ENCODE measurements at places on chromosomes 7 and 10.

- no peak for DNase-seq
Observed at GRCh38 chr10:69906425-69906824, 104.7 kb downstream of the COL13A1 start.

DNA sequence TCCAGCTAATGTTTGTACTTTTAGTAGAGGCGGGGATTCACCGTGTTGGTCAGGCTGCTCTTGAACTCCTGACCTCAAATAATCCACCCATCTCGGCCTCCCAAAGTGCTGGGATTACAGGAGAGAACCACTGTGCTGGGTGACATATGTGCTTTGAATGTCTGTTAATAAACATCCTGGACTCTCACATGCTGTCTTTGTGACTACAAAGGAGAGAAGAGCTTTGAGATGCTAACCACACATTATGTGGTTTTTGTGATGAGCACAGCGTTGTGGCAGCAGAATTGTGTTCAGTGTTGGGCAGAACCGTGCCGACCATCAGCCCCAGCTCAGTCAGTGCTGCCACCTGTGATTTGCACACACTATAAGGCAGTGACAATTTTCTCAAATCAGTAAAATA lies 500.1 kb upstream of the KLF6 start:
- DNase-seq, result no peak

GRCh38 chr7:7416031-7416858 lies 119.4 kb downstream of the COL28A1 start:
- DNase-seq, result no peak

- no peak for DNase-seq
Observed at GRCh38 chr10:130960531-130960930, 351.0 kb downstream of the TCERG1L start.

DNA sequence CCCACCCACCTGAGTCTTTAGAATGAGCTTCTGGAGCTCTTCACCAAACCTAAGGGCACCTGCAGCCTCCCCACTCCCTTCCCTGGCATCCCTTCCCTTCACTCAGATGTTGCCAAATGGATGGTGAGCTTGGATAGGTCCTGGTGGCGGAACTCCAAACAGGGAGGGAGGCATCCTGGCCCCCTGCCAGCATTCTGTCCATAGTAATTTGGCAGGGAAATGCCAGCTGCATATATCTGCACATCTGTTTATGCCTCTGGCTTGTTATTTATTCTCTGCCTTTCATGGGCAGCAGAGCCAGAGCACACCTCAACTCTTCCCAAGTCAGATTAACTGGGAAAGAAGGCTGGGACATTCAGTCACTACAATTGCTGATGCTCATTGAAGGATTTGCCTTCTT lies 18.1 kb downstream of the KAZALD1 start:
- no peak for DNase-seq

- no peak for DNase-seq
Observed at GRCh38 chr7:79288655-79289054, 164.8 kb downstream of the MAGI2 start.

GRCh38 chr10:61760943-61761824 lies 98.5 kb downstream of the CABCOCO1 start:
- DNase-seq, result no peak

DNA sequence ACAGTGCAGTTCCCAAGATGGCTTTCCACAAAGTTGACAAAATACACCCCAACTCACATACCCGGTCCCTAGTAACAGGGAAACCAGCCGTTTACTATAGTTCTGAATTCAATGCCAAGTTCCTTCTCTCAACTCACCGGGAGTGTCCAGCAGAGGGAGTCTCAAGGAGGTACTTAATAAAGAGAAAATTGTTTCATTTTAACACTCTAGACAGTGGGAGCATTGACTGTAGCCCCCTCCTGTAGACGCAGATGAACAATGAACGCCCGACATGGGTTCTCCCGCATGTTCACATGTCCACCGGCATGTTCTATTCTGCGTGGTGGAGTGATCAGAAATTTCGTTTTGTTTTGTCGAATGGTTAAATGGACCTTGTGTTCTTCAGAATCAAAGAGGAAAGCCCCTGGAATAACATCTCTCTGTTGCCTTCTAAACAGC lies 1.9 kb downstream of the HIPK2 start:
- DNase-seq, result no peak

DNA sequence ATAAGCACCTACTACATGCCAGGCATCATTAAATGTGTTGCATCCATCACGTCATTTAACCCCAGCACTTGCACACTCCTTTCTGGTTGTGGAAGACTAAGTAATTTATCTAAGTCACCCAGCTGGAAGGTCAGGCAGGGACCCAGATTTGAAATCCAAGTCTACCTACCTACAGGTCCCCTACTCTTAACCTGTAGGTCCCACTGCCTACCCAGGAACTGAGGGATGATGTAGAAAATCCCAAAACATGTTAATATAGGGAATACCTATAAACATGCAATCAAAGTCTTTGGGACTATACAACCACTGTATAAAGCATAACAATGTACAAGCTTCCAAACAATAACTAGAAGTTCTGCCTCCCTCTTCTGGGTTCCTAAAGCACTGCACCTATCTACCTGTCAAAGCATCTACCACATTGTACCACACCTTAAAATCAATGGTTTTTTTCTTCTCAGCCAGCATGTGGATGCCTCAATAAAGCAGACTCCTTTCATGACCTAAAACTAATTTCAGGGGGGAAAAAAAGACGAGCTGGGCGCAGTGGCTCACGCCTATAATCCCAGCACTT lies 5.6 kb downstream of the IL6 start:
- DNase-seq, result no peak

- DNase-seq, result no peak
Observed at GRCh38 chr7:137882806-137883205, 36.0 kb upstream of the DGKI start.

- no peak for DNase-seq
Observed at GRCh38 chr10:62690703-62691102, 113.8 kb upstream of the ADO start.

DNA sequence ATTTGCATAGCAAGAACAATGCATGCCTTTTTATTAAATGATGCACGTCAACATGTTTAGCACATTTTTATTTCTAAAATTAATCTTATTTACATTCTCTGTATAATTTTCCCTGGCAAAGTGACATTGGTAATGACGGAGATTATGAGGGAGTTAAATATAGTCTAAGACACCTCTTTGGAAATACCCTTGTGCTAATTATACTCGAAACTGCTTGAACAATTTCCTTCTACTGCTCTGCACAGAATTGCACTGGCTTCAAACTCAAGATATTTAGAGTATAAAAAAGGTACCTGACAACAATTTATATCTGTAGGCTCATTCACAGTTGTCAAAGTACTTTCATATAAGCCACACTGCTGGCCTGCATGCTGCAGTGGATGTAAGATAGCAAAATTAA lies 602.7 kb downstream of the NXPH1 start:
- DNase-seq, result no peak

GRCh38 chr7:45651540-45651939 lies 77.4 kb downstream of the ADCY1 start:
- no peak for DNase-seq

DNA sequence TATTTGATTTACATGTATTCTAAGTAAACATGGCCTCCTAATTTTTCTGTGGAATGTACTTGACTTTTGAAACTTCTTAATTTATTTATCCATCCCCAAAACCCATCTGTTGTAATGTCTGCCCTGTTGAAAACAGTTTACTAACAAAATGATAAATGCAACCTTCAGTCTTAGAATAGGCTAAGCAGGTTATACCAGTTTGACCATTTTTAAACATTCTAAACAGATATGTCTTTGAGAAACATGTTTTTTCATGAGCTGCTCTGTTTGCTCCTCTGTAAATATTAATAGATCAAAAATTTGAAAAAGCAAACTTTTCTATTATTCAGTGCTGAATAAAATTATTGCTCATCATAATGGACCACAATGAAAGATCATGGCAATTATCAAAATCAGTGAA lies 33.4 kb upstream of the NRBF2 start:
- DNase-seq, result no peak

DNA sequence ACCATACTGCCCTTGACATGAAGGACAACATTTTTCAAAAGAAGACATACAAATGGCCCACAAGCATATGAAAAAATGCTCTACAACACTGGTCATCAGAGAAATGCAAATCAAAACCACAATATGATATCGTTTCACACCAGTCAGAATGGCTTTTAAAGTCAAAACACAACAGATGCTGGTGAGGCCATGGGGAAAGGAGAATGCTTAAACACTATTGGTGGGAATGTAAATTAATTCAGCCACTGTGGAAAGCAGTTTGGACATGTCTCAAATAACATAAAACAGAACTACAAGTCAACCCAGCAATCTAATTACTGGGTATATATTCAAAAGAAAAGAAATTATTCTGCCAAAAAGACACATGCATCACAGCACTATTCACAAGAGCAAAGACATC lies 4.2 kb upstream of the NT5C3A start:
- DNase-seq, result no peak

- DNase-seq, result no peak
Observed at GRCh38 chr10:70191161-70191971, 21.1 kb upstream of the SAR1A start.

GRCh38 chr10:101228153-101228965 lies 904 bp downstream of the LBX1 start:
- no peak for DNase-seq

DNA sequence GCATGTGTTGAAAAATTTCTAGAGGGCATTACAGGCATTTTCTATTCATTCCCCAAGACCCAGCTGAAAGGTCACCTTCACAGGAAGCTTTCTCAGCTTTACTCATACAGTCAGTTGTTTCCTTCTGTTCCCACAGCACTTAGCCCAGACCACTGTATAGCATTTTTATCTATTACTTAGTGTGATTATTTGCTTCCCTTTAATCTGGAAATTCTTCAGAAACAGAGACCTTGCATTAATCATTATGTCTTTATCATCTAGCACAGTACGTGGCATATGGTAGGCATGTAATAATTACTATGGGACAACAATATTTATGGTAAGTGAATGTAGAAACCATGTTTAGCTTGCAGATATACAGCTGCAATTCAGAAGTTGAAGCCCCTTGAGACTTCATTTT lies 38.2 kb upstream of the CDK6 start:
- no peak for DNase-seq
